D721Med (cell line): ENCODE measurements at places on chromosomes 1 and 21.

DNA sequence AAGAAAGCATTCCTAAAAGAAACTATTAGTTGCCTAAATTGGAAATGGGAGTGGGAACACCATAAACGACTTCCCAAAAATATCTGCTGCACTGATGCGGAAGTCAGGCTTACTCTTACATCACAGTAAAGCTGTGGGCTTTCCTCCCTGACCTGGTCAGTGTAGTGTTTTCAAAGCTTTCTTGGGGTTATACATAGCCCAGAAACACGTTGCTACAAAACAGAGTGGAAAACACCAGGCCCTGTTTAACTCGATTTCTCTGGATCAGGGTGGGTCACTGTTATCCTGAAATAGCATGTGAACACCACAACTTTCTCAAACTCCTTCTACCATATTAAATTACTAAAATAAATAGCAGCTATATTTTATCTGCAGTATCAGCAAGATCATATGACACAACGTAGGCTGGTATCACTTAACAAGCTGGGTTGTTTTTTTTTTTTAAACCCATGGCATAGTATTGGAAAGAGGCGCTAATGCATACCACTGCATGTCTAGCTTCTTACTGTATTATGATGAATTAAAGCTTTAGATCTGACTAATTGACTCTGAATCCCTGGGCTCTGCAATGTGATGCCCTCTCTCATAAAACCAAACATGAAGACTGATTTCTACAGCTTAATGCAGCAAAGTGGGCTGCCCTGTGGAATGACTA lies 184.6 kb downstream of the TGFB2 start:
- DNase-seq, result no peak

DNA sequence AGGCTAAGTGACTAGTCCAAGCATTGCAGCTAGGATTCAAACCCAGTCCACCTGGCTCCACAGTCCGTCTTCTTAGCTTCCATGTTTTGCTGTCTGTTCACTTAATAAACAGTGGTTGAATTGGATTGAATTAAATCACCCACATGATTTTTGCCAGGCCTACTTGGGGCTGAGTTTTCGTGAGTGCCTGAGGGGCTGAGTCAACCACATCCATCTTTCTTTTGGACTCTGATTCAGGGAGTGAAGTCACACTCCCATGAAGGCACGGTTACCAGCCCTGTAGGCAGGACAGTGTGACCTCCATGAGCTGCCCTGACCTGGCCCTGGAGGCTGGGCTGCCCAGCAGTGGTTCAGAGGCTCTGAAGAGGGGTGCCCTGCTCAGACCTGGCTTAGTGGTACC lies 123.7 kb downstream of the ACTL8 start:
- DNase-seq, result no peak

DNA sequence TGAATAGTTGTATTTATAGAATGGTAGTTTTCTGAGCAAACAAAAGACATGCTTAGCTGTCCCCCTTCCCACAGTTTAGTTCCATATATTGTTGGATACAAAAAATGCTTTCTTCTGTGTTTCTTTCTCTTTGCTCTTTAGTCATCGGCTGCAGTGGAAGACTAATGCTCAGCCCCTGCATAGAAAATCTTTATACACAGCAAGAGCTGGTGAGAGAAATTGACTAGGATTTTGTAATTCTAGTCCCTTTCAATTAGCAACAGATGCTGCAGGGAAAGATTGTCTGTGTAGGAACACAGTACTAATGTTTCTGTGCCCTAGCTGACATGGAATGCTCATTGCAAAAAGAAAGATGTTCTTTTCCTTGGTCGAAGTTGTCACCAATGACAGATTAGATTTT lies 200.9 kb downstream of the RPS6KC1 start:
- DNase-seq, result no peak

DNA sequence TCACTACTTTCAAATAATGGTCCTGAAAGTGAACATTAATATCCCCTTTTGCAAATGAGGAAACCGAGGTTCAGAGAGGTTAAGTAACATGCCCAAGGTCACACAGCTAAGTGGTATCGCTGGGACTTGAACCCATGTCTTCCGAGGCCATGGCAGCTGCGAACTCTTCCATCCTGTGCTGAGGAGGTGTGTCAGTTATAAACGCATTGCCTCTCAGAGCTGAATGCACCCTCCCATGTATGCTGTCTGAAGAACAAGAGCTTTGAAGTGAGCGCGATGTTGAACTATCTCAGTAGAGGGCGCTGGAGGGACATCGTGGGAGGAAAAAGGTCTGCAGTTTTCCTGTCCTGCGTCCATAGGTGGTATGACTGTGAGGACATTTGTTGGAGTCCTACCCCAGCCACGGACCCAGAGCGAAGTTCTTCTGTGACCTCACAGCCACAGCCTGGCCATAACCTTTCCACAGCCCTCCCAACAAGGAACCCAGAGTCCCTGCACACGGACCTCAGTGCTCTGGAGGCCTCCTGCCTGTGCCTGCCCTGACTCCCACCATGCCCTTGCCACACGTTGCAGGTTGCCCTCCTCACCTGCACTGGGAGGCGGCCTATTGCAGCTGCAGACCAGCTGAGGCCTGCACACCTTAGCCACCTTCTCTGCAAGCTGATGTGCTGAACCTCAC lies 7.5 kb downstream of the MYOC start:
- DNase-seq, result peak; percentile 73

DNA sequence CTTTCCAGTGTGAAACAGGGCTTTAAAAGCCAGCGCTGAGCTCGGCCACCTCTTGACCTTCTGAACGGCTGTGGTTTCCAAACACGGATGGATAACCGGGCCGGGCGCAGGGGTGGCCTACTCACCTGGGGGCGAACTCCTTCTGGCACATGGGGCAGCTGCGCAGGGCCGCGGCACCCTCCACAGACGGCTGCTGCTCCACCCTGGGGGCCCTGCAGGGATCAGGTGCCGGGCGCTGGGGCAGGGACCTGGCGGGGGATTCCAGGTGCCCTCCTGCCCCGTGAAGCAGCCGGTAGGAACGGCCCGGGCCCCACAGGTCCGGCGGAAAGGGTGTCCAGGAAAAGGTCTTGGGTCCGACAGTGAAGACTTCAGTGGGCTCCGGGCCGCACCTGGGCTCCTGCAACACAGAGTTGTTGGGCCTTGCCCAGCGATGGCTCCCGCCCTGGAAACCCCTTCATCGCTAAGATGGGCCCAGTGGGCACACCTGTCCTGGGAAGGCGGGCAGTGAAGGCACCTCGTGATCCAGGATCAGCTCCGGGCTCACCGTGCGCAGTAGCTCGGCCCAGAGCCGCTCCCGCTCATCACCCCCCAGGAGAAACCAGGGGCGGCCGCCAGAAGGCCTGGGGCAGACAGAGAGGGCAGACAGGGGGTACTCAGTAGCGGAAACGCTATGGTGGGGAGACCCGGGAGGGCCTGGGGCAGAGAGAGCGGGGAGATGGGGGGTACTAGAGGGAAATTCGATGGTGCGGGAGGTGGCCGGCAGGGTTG lies 874 bp downstream of the FAAP20 start:
- DNase-seq, result no peak

- DNase-seq, result no peak
Measured at GRCh38 chr1:40692429-40692895, 958 bp downstream of the NFYC start.

DNA sequence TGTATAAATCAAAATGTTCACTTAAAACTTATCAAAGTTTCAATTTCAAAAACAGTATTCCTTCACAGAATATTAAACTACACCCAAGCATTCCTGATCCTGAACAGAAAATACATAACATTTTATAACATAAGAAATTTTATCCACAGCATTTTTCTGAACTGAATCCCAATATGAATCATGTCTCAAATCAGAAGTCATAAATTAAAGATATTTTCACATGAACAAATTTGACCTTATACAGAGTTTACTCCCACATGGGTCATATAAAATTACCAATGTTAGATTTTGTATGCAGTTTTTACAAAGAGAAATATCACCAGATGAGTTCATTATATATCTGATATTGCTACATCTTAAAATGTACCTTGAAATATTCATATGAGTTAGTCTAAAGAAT lies 48.6 kb upstream of the ASPM start:
- DNase-seq, result no peak

- no peak for DNase-seq
Measured at GRCh38 chr1:89989799-89990198, 5.1 kb upstream of the ZNF326 start.

GRCh38 chr1:117759535-117759934 lies 153.7 kb downstream of the TENT5C start:
- no peak for DNase-seq

DNA sequence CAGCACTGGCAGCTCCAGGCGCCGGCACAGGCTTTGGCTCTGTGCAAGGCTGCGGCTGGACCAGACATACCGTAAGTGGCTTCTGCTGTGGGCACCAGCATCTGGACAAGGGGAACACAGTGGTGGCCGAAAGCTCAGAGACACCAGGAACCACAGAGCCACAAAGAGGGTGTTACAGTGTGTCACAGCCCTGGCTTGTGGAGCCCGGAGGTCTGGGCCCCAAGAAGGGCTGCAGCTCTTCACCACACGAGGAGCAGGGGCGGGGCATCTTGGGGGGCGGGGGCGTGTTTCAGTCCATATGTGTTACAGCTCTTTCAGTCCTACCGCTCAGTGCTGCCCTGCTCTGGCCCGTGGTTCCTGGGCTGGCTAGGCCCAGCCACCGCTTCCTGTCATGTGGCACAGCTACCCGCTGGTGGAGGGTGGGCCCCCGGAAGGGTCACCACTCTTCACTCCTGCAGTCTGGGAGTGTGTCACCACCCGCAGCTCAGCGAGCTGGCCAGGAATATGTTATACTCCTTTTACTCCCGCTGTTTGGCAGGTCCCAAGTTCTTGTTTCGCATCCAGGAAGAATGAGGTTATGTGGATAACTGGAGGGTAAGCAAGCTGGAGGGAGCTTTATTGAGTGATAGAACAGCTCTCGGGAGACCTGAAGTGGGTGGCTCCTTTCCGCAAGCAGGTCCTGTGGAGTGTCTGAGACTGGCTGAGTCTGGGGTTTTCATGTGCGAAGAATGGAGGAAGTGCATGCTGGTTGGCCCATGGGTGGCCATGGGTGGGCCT lies 3.3 kb upstream of the LSM10 start:
- DNase-seq, result no peak

DNA sequence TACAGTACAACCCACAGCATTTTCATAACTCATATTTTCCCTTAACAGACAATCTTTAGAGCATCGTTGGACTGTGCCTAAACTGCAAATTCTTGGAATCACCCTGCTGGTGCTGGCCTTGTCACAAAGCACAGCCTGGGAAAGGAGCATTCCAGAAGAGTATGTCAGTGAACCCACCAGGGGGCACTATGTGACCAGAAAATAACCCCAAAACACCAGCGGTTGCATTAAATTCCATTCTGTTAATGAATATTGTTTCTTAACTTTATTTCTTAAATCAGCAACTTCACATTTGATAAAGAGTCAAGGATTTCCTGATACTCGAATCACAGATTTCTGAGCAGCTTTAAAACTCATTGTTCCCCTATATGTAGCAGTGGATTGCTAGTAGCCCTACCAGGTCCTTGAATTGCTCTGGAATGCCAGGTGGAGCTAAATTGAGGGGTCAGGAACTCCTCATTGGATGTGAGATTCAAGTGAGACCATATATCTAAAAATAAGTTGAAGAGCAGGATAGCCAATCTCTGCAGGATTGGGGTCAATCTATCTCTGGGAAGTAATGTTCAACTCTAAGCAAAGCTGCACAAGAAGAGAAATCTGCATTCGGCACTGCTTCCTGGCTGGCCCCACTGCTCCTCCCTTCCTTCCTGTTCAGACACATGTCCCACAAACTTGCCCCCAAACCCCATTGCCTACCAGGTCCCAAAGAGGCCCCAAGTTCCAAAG lies 12.7 kb upstream of the RAB4A start:
- peak; percentile 40 for DNase-seq

- no peak for DNase-seq
Measured at GRCh38 chr1:231020139-231020601, 19.9 kb downstream of the FAM89A start.

GRCh38 chr1:86823821-86824500 lies 90.0 kb downstream of the SELENOF start:
- DNase-seq, result no peak

DNA sequence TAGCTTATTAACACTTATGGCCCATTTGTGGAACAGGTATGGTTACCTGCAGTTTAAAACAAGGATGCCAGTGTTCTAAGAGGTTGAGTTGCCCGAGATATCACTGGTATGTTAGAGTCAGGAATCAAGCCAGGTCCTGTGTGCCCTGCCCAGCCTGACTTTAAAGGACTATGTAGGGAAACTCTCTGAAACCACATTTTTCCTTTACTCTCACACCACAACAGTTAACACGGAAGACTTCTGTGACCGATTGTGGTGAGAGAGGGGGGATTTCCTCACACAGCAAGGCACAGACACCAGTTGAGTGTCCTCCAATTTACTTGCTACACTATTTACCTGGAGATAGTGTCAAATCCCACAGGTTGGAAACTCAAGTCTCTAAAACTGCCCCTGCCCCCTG lies 47.8 kb downstream of the UCK2 start:
- DNase-seq, result no peak

DNA sequence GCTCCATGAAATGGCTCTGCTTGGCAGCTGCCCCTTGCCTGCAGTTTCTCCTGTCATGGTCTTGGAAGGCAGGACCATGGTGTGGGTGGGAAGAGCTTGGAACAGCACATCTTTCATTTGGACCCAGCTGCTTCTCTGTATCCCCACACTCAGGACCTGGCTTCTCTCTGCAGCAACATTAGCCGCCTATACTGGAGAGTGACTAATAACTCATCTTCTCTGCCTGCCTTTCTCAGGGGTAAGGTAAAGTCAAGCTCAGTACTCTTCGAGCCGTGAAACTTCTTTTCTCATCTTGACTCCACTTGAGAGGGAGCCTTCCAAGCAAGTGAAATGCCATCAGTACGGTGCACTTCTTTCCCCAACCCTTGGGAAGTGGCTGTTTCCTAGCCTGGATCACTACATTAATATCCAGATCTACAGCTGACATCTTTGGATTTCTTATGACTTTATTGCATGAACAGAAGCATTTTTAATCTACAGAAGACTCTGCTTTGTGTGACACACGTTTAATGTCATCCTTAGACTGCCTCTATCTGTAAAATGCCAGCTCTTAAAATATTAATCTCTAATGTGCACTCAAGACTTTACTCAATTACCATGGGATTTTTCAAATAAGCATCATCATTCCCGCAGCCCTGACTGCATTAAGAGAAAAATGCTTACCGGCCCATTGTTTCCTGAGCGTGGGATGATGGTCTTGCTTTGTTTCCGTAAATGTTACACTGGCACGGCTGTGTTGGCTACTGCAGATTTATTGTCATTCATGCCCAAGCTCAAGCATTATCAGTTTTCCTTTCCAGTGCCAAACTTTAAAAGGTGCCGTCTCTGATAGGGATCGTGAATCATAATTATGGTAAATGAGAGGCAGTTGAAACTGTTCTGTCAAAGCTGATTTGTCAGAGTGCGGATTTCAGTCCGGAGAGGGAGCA lies 242.9 kb downstream of the HHAT start:
- no peak for DNase-seq

GRCh38 chr21:43211072-43211759 lies 42.4 kb downstream of the CRYAA start:
- no peak for DNase-seq

- DNase-seq, result no peak
Measured at GRCh38 chr1:209876078-209876800, 48.5 kb downstream of the UTP25 start.
